ENCODE measurements at places on chromosomes 16 and 17.
A peak's percentile ranks its signal among the peaks of the same experiment; 100 is the strongest.

DNA sequence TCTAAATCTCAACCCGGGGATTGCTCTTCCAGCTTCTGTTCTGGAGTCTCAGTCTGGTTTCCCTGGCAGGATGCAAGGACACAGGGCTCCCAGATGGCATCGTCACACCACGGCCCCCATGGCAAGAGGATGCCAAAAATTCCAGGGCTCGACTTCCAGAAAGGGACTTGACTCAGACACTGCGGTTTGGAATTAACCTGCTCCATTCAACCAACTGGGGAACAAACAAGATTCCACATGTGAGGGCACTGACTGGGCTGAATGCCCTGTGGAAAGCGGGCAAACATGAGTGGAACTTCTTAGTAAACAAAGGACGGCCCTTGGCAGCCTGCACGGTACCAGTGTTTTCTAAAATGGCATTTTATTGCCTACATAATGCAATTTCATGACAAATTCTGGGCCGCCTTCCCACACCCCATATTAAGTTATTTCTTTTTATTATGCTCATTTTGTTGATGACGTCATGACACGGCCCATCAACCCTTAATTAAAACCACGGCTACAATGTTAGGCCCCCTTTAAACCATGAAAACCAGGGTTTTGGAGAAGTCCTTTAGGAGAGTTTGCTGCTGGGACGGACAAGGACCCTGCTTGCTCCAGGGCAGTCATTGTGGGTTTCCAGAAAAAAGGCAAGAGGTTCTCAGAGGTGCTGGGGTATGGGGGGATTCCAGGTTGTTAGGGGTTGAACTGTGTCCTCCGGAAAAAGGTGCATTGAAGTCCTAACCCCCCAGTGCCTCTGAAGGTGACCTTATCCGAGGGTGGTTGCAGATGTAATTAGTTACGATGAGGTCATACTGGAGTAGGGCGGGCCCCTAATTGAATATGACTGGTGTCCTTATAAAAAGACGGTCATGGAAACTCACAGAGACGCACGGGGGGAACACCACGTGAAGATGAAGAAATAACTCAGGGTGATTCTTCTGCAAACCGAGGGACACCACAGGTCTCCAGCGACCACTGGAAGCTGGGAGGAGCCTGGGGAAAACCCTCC lies 205.6 kb downstream of the FOXL1 start:
- no peak for DNase-seq

GRCh38 chr17:17503566-17504130 lies 7.5 kb upstream of the RASD1 start:
- no peak for DNase-seq

- no peak for DNase-seq
Measured at GRCh38 chr17:37650419-37651003, 7.3 kb upstream of the DDX52 start.

- no peak for DNase-seq
Measured at GRCh38 chr16:23045025-23045424, 104.2 kb downstream of the USP31 start.

DNA sequence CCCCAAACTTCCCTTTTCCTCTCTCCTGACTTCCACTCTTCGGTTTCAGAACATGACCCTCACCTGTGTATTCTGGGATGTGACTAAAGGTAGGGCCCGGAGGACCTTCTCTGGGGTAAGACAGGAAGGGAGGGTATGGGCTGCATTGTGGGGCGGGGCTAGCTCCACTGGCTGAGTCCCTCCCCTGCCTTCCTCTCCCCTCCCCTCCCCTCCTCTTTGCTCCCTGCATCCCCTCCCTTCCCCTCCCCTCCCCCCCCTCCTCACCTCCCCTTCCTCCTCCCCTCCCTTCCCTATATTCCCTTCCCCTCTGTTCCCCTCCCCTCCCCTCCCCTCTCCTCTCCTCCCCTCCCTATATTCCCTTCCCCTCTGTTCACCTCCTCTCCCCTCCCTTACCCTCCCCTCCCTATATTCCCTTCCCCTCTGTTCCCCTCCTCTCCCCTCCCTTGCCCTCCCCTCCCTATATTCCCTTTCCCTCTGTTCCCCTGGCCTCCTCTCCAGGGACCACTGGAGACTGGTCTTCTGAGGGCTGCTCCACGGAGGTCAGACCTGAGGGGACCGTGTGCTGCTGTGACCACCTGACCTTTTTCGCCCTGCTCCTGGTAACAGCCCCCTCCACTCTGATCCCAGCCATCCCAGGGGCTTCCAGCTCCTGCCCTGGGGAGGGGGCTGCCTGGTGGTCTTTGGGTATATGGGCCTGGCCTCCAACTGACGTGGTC lies 11.8 kb downstream of the ADGRG3 start:
- no peak for DNase-seq

GRCh38 chr17:75046407-75047289 lies at the start of the genes ATP5PD and KCTD2:
ATP5PD (minus strand) TSS chr17:75046969; CDS start chr17:75042650, 4,319 bp downstream.
KCTD2 (plus strand) TSS chr17:75047225; CDS start chr17:75047251, 26 bp downstream.
- peak; percentile 92 for DNase-seq

GRCh38 chr17:82710499-82711232 lies 5.8 kb upstream of the FN3KRP start:
- DNase-seq: no peak

DNA sequence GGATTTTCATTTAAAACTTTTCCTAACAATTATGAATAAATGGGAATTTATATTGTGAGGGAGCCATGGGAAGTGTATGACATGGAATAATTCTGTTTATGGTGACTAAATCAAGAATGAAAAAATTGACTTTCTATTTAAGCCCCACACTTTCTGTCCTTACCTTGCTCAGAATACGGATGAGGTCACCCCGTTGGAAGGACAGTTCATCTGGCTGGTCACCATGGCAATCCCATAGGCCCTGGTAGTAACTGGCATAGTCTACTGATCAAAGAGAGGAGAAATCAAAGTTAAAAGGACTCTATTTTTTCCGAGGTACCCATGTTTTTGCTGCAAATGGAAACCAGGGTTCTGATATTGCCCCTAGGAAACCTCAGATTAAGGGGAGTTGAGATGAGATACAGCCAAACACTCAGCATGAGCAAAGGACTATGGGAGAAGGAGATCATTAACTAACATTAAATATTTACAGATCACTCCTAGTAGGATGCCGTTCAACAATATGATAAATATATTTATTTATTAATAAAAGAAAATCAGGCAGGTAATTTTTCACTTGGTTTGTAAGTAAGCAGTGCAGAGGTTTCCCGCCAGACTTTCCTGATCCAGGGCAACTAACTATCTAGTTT lies 54.9 kb downstream of the SNX11 start:
- DNase-seq: no peak

GRCh38 chr17:75084039-75084660 lies 3.6 kb upstream of the SLC16A5 start:
- DNase-seq: no peak

- DNase-seq: no peak
Measured at GRCh38 chr16:86070484-86070883, 171.5 kb downstream of the IRF8 start.

DNA sequence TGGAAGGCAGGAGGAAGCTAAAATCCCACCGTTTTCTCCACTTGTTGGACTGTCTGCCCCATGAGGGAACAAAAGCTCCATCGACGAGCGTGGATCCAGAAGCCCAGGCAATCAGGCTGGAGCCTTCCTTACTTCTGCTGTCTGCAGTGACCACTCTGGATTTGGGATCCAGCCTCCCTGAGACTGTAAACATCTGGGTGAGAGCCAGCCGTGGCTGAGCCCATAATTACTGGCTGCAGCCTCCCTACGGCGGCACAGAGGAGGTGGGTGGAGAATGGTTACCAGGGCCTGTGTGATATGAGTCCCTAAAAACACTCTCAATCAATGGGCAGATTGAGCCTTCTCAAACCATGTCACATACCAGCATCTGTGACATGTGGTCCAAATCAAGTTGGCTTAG lies 158.2 kb downstream of the FOXL1 start:
- no peak for DNase-seq

DNA sequence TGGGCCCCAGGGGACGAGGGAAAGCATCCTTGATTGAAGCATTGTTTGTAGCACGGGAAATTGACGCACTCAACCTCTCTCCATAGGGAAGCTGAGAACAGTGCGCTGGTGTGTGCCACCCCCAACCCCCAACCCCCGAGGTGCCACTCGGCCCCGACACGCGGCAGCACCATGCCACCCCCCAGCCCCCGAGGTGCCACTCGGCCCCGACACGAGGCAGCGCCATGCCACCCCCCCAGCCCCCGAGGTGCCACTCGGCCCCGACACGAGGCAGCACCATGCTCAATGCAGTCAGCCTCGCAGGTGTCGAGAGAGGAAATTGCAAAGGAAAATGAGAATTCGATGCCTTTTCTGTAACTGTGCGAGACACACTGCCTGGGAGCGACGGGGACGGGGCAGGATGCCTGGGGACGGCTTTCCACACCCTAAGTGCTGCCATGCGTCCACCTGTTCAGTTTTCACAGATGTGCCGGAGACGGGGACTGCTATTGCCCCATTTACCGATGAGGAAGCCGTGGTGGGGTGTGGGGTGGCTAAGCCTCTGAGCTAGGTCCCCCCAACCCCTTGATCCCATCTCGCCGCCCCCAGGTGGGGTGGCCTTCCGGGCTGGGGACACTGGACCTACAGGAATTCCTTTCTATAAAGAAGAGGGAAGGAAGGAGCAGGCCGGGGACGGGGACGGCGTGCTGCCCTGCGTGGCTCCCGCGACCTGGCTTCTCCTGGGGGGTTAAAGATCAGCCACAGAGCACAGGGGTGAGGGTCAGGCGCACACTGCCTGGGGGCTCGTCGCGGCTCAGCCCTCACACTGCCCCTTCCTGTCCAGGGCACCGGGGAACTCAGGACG lies 9.8 kb downstream of the CBFA2T3 start:
- no peak for DNase-seq

DNA sequence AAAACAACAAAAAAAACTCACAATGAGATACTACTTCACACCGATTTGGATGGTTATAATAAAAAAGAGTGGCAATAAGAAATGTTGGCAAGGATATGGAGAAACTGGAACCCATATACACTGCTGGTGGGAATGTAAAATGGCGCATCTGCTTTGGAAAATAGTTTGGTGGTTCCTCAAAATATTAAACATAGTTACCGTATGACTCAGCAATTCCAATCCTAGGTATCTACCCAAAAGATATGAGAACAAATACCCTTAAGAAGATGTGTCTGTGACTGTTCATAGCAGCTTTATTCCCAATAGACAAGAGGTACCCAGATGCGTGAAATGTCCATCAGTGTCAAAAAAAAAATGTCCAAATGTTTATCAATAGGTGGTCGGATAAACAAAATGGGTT lies 7.2 kb downstream of the CPPED1 start:
- DNase-seq: no peak

DNA sequence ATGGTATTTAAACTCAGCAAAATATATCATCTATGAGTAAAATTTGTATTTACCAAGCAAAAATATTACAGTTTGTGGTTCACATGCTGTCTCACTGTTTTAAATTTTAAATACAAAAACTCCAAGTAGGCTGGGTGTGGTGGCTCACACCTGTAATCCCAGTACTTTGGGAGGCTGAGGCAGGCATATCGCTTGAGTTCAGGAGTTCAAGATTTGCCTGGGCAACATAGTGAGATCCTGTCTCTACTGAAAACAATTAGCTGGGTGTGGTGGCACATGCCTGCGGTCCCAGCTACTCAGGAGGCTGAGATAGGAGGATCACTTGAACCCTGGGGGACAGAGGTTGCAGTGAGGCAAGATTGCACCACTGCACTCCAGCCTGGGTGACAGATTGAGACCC lies 37.3 kb downstream of the MAPT start:
- DNase-seq: no peak

DNA sequence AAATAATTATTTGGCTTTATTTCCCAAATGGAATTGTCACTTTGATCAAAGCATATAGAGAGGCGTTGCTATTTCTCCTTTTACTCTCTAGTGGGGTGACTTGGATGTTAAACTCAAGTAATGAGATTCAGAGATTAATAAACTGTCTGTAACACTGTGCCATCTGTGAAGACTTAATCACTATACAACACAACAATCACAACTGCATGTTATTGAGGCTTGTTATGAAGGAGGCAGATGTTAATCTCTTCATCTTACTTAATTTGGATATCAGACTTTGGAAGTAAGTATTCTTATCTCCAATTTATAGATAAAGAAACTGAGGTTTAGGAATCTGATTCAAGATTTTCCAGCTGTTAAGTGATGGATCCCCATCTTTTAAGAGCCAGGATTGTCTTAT lies 132.5 kb downstream of the CNTNAP4 start:
- no peak for DNase-seq

- no peak for DNase-seq
Measured at GRCh38 chr16:6019490-6019991, 921.9 kb upstream of the EEF2KMT start.

GRCh38 chr17:38460716-38461630 lies 32.7 kb downstream of the ARHGAP23 start:
- no peak for DNase-seq

GRCh38 chr17:14781123-14781522 lies 480.2 kb downstream of the HS3ST3B1 start:
- no peak for DNase-seq

DNA sequence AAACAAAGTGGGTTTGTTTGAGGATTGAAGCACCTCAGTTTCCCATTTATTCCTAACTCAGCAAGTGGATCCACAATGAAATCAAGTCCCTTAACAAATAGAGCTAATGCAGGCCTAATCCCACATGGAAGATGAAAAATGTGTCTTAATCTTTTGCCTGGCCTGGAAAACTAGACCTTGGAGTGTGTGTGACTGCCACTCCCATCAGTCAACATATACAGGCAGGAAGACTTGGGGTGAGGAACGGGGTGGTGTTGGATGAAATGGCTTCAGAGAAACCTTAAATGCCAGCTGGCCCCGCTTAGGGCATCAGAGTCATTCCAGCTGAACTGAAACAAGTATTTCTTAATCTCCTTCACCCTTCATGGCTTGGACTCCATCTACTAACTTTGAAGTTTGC lies 269.5 kb downstream of the MAF start:
- no peak for DNase-seq
